Naive thymus-derived CD8-positive, alpha-beta T cell (primary cell): ENCODE measurements at places on chromosomes 12 and 14. TPM values are rescaled to one million over a fixed set of nuclear protein-coding genes. Genes with fewer than 3 reads are reported as not detected.

The GPHB5 gene
- polyA plus RNA-seq: not detected

The KRT79 gene
- not detected for polyA plus RNA-seq

The WNT1 gene
- 0.49 TPM for polyA plus RNA-seq

The MYH6 gene
- polyA plus RNA-seq: not detected

The PTHLH gene
- polyA plus RNA-seq: not detected

DNA sequence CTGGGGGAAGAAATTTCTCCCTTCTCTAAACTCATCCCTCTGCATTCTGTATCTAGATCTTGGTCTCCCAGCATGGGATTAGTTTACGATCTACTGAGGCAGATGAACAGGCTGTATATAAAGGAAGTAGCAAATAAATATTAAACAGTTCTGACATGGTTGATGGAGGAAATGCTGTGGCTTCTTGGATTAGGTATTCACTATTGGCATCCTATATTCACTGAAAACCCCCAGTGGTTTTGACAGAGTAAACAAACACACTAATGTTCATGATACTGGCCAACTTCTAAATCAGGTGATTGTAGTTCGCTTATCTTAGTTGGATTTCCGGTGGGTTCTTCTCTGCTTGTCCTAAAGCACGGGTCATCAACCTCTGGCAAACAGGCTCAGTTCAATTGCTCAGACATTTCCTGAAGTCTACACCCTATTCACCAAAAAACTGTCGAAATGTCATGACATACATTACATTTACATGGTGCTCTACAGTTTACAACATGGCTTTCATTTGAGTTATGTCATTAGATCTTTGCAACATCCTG lies 433.9 kb downstream of the EGLN3 start:
- peaks cover 6% of the 10 kb centered on the region for H3K27me3 ChIP-seq
- no peaks in the 10 kb centered on the region for H3K4me1 ChIP-seq
- no peak overlapping the region for H3K4me3 ChIP-seq
- DNase-seq: no peak

- no peak for DNase-seq
- H3K4me1 ChIP-seq: no peaks in the 10 kb centered on the region
- H3K36me3 ChIP-seq: no peaks in the 10 kb centered on the region
- no peaks in the 10 kb centered on the region for H3K27me3 ChIP-seq
- no peak overlapping the region for H3K27ac ChIP-seq
These were observed 34.5 kb downstream of the KLC1 start for GRCh38 chr14:103663506-103663905.

- H3K36me3 ChIP-seq: no peaks in the 10 kb centered on the region
- no peaks in the 10 kb centered on the region for H3K4me1 ChIP-seq
- DNase-seq: no peak
- peaks cover 20% of the 10 kb centered on the region for H3K27me3 ChIP-seq
- no peak overlapping the region for H3K4me3 ChIP-seq
- H3K27ac ChIP-seq: no peak overlapping the region
These were observed 106.3 kb downstream of the PTCSC3 start for GRCh38 chr14:36070031-36070719.

DNA sequence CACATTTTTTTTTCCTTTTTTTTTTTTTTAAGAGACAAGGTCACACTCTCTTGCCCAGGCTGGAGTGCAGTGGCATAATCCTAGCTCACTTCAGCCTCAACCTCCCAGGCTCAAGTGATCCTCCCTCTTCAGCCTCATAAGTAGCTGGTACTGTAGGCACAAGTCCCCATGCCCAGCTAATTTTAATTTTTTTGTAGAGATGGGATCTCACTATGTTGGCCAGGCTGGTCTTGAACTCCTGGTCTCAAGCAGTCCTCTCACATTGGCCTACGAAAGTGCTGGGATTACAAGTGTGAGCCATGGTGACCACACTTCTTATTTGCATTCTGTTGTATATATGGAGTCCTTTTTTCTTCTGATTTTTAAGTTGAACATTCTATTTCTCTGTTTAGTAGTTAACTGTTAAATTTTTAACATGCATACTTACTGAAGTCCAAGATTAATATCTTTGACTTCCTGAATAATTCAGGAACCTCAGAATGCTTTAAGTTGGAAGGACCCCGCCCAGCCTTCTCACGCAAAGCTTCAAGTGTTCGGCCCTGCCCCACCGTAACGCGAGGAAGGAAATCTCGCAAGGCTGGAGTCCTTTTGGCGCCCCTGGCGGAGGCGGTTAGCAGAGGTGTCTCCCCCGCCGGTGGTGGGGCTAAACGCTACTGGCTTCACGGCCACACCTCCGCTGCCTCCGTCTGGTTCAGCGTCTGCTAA lies 21.6 kb downstream of the SPATS2 start:
- no peak overlapping the region for H3K27ac ChIP-seq
- DNase-seq: peak; percentile 68
- no peaks in the 10 kb centered on the region for H3K27me3 ChIP-seq
- H3K4me3 ChIP-seq: peak overlapping the region; percentile 53
- H3K36me3 ChIP-seq: peaks cover 2% of the 10 kb centered on the region
